ENCODE measurements at places on chromosomes 5 and 9.

GRCh38 chr9:37430841-37431597 lies 8.5 kb downstream of the GRHPR start:
- no peak for DNase-seq

GRCh38 chr9:126375386-126375785 lies 48.8 kb downstream of the MVB12B start:
- no peak for DNase-seq

DNA sequence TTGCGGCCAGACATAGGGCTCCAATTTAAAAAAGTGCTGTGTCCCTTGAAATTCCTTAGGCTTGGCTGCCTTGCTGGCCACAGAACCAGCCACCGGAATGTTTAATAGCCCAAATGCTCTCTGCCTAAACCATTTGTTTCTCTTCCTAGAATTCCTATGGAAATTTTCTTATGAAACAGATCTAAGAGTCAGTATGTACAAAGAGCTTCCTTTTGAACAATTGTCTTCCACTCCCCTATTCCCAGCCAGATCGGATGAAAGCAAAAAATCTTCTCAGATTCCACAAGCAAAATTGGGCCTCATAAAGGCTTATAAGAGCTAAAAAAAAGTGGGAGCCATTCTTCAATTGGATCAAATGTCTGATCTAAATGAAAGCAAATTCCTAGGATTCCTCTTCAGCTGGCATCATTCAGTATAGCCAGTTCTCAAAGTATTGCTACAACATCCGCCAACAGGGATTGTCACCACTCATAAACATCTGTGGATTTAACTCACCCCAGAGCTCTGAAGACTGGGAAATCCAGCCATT lies 104.3 kb downstream of the CEMIP2 start:
- DNase-seq = no peak

DNA sequence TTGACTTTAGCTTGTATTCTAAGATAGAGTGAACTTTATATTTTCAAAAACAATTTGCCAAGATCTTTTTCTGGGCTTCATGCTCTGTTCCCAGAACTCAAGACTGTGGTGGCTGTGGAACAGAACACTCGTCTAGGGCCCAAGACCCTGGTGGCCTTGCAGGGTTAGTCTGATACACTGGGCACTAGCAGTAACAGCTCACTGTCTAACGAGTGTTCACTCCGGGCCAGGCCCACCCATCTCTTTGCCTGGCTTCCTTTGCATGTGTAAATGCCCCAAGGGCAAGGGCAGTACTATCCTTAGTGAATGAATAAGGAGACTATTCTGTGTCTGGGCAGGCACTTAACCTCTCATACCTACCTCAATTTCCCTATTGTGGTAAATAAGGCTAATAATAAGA lies 47.4 kb downstream of the PHF2 start:
- DNase-seq = no peak

GRCh38 chr5:145462525-145462924 lies 372.6 kb downstream of the PRELID2 start:
- no peak for DNase-seq

GRCh38 chr5:11010429-11011210 lies 249.6 kb upstream of the DAP start:
- DNase-seq = no peak

DNA sequence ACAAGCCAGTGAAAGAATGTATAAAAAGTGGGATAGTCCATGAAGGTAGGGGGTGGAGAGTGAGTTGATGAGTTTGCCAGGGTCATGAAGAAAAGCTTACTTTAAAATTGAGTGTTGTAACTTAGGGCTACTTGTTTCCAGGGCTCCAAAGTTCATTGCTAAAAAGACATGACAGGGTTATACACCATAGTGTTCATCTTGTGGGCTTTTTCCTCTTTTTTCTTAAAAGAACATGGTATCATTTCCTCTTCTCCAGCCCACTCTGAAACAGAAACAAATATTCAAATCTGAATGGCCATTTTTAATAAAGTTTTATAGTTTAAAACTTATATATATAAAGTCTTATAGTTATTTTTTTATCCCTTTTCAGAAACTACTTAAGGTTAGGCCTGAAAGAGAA lies 115.7 kb upstream of the SMC2 start:
- no peak for DNase-seq

GRCh38 chr5:111682121-111682520 lies 74.9 kb downstream of the NREP start:
- DNase-seq = no peak

DNA sequence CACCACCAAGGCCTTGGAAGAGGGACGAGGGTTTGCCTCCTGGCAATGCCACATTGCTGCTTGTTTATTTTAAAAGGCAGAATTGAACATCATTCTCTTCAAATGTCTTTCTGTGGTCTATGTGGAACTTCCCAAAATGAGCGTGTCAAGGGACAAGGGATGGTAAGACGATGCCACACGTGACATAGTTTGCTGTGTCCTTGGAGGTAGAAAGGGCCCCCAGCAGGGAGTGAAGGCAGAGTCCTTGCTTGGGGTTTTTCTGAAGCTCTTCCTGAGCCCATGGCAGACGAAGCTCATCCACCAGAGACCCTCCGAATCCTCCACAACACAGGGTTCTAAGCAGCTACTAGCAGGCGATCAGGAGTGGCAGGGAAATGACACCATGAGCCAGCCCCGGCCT lies 28.3 kb downstream of the PRRX2 start:
- no peak for DNase-seq

- DNase-seq = no peak
These were observed 12.3 kb upstream of the MTMR12 start for GRCh38 chr5:32325062-32325461.
